Stimulated activated CD4-positive, alpha-beta T cell treated with anti-CD3 and anti-CD28 coated beads, Interleukin-15, amount 100 ng/mL, for 1 hour (primary cell): ENCODE measurements at places on chromosomes 11 and 22.

DNA sequence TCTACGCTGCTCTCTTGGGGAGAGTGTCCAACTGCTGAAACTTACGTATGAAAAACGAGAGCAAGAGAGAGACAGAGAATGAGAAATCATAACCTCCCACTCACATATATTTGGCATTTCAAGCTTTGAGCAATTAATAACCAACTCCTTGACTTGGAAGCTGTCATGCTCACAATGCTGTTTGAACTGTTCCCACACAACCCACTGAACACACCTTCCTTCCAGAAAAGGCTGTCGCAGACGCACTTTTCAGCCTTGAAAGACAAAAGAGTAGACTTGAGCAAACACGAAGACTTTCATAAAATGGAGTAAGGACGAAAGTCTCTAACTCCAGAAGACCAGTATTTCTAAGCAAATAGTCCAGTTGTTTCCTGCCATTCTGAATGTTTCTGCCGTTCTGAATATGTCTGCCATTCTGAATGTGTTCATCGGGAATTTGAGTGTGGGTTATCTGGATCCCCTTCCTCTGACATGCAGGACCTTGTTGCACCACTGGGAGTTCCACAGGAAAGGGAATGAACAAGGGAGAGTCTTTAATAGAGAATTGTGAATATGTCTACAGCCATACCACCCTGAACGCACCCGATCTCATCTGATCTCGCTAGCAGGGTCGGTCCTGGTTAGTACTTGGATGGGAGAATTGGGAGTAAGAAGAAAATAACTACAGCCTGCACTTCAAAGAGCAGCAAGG lies 86.2 kb upstream of the BARX2 start:
- no peak for DNase-seq

GRCh38 chr11:66104057-66104638 lies 34.1 kb downstream of the PACS1 start:
- DNase-seq = no peak

DNA sequence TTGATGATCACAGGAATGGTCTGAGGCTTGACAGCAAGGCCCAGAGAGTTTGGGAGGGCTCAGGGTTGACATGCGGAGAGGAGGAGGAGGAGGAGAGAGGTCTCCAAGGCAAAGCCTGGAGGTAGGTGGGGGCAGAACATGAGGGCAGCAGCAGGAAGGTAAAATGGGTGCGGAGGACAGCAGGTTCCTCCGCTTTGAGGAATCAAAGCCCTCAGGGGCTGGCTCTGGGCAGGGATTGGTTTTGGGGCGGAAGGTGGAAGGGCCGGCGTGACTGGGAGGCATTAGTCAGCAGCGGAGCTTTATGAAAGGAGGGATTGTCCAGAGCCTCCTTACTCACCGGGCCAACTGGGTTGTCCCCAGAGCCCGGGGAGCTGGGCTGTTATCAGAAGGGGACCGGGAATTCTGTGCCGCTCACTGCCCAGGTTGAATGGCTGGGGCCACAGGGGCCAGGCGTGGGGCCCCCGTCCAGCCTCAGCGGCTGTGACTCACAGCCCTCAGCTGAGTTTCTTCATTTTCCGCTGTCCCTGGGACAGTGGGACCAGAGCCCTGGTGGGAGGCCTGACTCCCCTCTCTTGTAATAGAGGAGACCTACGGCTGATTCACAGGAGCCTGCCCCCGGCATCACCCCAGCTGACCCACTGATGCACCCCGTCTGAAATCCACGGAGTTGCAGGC lies 36.2 kb downstream of the LIF start:
- DNase-seq = no peak

DNA sequence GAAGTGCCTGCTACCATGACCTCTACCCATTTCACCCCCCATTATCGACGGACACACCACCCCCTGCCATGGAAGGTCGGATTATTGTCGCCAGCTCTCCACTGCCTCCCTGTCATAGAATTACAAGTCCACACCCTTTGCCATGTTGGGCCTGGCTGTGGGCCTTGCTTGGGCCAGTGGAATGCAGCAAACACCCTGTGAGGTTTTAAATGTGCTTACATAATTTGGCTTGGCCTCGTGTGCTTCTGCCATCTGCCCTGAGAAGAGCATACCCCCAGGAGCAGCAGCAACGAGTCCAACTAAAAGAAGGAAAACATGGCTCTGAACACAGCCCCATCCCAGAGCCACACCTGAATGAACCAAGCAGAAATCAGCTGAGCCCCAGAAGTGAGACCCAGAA lies 94.1 kb upstream of the PRDM11 start:
- no peak for DNase-seq

GRCh38 chr11:2816523-2816922 lies 69.1 kb downstream of the CDKN1C start:
- DNase-seq = no peak

- DNase-seq = no peak
Observed at GRCh38 chr11:65899356-65900124, 648 bp downstream of the FOSL1 start.

DNA sequence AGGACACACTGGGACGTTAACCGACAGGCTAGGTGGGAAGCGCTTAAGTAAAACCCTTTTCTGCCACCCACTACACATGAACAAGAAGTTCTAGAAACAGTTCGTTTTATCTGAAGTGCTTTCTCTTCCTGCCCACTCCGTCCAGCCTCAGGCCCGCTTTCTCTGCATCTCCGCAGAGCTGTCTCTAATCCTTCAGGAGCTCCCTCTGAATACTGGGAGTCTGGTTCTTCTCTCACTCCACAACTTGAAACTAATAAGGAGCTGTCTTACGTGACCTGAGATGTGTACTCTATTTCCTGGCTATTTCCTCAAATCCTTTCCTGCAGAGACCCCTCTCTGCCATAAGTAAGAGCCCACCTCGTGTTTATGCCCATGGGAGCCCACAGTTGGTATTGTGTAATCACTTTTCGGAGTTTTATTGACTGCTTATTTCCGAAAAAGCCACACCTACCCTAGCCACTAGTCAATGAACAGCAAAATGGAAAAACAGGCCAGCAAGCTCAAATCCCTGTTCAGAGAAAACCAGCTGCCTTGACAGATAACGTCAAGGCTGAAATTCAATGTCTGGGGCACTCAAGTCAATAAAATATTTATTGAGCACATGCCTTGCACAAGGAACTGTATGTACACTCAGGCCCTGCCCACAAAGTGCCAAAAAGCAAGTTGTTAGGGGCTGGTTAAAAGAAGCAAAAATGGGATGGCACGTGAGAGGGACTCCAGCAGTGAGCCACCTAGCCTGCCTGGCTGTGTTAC lies 4.9 kb downstream of the PC start:
- DNase-seq = no peak
